ENCODE measurements at places on chromosomes 4 and X.

GRCh38 chr4:2135083-2135482, 76.0 kb downstream of the NAT8L start:
- peak; percentile 14 for DNase-seq

- DNase-seq, result no peak
Measured at GRCh38 chr4:13327991-13328390, 156.1 kb downstream of the RAB28 start.

- no peak for DNase-seq
Measured at GRCh38 chr4:169064296-169064695, 54.2 kb upstream of the CBR4 start.

DNA sequence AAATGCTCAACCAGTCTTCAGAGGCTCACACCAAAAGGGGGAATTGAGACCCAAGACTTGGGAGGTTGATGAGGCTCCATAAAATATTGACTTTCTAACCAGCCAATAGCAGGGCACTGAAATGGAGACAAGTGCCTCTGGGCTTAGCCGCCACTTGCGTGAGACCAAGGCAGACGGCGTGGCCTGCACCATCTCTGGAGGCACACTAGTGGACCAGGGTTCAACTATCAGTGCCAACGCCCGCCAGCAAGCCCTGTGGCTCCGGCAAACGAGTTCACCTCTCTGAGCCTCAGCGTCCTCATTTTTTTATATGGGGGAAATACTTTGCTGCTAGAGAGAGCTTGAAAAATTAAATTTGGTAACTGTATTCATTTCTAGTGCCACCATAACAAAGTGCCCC, 50.3 kb downstream of the PPP2R2C start:
- no peak for DNase-seq

GRCh38 chrX:153245288-153245731, 66.2 kb downstream of the MAGEA1 start:
- DNase-seq, result no peak

GRCh38 chr4:145938618-145939440, at the start of gene ZNF827:
Gene ZNF827 (minus strand): TSS chr4:145938823. CDS start chr4:145938407, 416 bp downstream.
- peak; percentile 81 for DNase-seq

DNA sequence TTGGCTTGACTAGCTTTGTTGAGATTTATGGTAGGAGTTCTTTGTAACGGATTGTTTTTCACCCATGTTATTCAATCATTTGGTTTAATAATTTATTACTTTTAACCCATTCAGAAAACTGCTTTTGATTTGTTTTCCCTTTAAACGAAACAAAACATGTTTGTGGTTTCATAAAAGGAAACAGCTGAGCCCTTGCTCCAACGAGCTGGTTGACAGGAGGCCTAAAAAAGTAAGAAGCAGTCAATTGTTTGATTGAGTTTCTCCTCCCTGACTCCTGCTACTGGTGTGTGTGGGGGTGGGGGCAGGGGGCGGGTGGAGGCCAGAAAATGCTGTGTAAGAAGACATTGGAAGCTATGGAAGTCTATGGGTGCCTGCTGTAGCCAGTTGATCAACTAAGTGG, 102.8 kb downstream of the CHRDL1 start:
- DNase-seq, result no peak

DNA sequence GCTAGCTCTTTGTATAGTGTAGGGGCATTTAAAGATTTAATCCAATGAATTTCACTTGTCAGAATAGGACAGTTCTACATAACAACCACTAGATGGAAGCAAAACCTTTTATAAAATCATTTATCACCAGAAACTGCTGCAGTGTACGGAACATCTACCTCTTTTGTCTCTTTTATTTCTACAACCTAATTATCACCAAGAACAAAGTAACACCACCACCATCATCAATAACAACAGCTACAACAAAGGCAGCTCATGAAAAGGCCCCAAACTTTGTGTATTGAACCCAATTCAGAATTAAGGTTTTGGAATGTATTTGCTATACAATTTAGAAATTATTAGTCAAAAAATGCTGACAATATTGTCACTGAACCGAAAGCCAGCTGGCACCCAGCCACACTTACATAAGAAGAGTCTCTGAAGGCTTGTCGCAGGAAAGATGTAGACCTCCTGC, 260.9 kb upstream of the RPS6KA3 start:
- DNase-seq, result no peak

DNA sequence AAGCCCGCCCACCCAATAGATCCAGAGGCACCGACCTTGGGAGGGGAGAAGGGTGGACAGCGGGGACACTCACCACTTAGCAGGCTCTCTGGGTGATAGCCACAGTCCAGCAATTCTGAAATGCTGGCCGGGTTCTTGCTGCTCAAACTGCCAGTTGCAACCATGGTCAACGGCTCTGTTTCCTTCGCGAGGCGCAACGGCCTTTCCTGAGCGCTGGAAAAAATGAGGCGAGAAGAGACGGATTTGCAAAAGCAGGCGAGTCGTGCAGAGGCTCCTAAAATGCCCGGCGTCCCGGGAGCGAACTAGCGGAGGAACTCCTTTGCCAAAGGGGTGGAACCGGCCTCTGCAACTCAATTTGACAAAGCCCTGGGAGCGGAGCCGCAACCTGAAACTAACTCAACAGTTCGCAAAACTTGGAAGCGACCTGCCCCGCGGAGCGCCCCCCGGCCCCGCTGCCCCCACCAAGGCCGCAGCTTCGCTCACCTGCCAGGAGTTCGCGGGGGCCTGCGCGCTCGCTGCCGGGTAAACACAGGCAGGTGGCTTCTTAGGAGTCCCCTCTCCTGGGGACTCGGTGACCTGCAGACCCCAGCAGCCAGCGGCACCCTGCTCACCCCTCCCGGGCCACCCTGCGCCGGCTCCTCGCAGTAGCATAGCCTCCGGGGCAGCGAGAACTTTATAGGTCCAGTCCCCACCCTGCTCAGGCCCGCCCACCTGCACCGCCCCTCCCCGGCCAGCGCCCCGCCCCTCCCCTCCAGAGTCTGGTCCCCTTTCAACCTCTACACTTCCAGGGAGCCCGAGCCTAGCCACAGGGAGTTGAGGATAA, at the start of gene DDIT4L:
Gene DDIT4L, minus strand, starts transcription at position 649 of the 823 bp plus-strand sequence. Its CDS starts 485 bp downstream, at position 164.
- no peak for DNase-seq

- DNase-seq, result no peak
Measured at GRCh38 chr4:8494983-8495548, 54.5 kb downstream of the TRMT44 start.

DNA sequence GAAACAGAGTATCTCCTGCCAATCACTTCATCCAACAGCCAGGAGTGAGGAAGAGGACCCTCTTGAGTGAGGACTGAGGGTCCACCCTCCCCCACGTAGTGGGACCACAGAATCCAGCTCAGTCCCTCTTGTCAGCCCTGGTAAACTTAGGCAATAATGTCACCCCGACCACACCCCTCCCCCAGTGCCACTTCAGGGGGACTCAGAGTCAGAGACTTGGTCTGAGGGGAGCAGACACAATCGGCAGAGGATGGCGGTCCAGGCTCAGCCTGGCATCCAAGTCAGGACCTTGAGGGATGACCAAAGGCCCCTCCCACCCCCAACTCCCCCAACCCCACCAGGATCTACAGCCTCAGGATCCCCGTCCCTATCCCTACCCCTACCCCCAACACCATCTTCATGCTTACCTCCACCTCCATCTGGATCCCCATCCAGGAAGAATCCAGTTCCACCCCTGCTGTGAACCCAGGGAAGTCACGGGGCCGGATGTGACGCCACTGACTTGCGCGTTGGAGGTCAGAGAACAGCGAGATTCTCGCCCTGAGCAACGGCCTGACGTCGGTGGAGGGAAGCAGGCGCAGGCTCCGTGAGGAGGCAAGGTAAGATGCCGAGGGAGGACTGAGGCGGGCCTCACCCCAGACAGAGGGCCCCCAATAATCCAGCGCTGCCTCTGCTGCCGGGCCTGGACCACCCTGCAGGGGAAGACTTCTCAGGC, at the start of the genes CSAG1 and MAGEA12:
Gene CSAG1, minus strand, starts transcription at position 461 of the 715 bp plus-strand sequence. CDS start 1,261 bp downstream, outside the sequence.
Gene MAGEA12, plus strand, starts transcription at position 497 of the 715 bp plus-strand sequence. CDS start 2,405 bp downstream, outside the sequence.
- no peak for DNase-seq

GRCh38 chr4:139214039-139214534, 37.1 kb upstream of the ELF2 start:
- no peak for DNase-seq

DNA sequence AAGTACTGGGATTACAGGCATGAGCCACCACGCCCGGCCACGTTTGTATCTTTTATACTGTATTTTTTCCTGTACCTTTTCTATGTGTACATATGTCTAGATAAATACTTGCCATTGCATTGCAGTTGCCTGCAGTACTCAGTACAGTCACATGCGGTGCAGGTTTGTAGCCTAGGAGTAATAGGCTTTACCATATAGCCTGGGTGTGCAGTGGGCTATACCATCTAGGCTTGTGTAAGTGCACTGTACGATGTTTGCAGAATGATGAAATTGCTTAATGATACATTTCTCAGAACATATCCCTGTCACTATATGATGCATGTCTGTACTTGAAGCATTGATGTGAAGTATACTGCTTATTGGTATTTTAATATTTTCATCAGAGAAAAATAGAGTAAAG, 115.4 kb upstream of the PUDP start:
- no peak for DNase-seq

DNA sequence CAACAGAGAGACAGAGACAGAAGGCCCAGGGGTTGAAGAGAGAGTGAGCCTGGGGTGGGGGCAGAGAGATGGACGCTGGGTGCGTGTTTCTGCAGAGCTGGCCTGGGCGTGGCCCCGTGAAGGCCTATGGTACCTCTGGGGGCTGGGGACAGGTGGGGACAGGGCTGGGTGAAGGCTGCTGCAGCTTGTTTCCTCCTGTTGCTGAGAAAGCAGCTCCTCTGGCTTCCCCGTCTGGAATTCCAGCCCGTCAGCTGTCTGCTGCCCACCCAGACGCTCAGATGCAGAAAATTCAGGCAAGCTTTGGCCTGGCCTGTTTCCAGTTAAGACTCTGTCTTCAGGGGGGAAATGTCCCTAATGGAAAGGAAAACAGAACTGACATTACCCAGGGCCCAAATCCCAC, 76.8 kb upstream of the PSAPL1 start:
- no peak for DNase-seq

GRCh38 chr4:38785901-38786402, 3.2 kb upstream of the TLR10 start:
- DNase-seq, result no peak

DNA sequence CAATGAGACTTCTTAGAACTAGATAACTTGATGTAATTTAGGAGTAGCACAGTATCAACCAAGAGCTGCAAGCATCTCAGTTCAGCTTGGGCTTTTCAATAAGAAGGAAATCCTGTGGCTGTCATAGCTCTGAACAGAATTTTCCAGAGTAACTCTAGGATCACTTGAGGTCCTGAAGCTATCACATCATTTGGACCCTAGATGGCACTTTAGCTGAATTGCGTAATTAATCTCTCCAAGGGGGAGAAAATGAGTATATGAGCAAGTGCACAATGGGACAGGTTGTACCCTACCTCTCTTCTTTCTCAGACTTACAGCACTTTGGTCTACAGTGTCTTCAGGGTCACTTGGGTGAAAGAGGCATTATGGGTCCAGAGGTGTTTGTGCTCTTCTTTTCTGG, 45.2 kb downstream of the SLC4A4 start:
- DNase-seq, result no peak

GRCh38 chrX:20285511-20285910, 18.8 kb upstream of the RPS6KA3 start:
- DNase-seq, result no peak

DNA sequence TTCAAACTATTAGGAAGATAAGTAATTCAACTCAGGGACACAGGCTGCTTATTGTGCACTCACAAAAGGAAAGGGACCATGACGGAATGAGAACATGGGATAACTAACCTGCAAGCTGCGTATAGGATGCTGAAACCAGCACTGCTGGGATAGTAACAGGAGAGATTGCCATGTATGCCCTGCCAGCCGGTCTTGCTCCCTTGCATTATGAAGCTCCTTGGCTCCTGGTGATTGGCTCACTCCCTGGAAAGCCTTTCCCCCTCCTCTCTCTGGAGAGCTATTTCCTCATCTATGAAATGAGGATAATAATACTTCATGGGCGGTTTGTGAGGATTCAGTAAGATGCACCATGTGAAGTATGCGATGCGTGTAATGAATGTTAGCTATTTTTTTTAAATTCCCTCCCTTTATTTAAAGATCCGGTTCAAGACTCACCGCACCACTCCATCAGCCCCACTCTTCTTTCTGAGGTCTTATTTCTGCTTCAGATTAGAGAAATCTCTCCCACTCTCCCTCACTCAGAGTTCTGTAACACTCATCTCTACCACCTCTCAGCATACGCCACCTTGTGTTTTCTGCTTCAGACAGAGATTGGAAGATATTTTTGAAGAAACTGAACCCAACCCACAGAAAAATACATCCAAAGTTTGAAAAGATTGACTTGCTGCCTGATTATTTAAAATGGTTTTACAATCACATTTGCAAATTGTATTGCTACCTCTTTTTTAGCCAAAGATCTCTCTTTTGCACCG, 18.4 kb downstream of the MSMO1 start:
- no peak for DNase-seq

DNA sequence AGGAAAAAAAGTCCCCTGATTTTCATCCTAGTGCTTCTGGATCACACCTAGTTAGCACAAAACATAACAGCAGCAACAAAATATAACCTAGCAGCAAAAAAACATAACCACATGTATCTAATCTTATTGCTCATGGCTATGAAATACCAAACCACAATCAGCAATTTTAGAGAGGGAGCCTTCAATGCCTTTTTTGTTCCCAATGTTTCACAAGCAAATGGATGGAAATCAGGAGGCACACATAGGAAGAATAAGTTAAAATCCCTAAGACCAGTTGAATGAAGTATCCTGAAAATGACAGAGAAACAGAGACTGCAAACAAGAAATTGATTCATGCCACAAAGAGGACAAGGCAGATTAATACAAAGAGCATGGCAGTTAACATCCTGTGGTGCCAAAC, 361.6 kb downstream of the GPM6A start:
- DNase-seq, result no peak

- DNase-seq, result no peak
Measured at GRCh38 chrX:64580035-64580434, 184.8 kb upstream of the MTMR8 start.

GRCh38 chrX:153772316-153773217, 8.3 kb upstream of the SRPK3 start:
- no peak for DNase-seq

DNA sequence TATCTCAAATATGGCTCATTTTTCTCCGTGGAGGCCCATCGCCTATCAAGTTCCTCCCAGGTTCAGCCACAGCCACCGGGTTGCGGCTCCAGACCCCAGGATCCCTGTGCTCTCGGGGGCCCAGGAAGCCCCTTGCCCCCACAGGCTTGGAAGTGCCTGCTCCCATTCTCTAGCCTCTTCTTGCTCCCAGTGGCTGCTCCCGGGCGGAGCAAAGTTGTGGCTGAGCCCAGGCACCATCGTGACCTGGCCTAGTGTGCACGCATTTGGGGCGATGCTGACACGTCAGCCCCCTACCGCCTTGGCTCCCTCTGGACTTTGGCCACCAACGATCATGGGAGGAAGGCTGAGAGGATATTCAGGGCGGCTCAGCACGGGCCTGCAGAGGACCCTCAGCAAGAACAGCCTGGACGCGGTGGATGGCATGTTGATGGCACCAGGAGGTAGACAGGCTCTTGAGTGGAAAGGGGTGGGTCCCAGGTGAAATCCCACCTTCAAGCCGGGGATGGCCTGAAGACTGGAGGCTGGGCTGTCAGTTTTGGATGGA, 419.4 kb upstream of the AGA start:
- DNase-seq, result no peak
